ENCODE measurements at places on chromosomes 12 and 14.

DNA sequence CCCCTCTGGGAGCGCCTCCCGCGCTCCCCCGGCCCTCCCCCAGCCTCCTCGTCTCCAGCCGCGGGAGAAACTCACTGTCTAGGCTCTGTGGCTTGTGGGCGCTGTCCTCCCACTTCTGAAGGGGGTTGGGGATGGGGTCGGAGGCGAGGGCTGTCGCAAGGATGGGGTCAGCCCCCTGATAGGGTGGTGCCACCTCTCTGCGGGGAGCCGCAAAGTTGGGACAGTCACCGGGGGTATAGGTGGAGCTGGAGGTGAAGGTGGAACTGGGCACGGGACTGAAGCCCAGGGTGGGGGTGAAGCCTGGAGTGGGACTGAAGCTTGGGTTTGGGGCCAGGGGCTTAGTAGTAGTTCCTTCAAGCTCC, 12.2 kb downstream of the TNFRSF1A start:
- no peak for DNase-seq

- DNase-seq: no peak
Measured at GRCh38 chr14:101176535-101177205, 273.1 kb upstream of the RTL1 start.

- no peak for DNase-seq
Measured at GRCh38 chr12:124191966-124192365, 102.9 kb upstream of the RFLNA start.

DNA sequence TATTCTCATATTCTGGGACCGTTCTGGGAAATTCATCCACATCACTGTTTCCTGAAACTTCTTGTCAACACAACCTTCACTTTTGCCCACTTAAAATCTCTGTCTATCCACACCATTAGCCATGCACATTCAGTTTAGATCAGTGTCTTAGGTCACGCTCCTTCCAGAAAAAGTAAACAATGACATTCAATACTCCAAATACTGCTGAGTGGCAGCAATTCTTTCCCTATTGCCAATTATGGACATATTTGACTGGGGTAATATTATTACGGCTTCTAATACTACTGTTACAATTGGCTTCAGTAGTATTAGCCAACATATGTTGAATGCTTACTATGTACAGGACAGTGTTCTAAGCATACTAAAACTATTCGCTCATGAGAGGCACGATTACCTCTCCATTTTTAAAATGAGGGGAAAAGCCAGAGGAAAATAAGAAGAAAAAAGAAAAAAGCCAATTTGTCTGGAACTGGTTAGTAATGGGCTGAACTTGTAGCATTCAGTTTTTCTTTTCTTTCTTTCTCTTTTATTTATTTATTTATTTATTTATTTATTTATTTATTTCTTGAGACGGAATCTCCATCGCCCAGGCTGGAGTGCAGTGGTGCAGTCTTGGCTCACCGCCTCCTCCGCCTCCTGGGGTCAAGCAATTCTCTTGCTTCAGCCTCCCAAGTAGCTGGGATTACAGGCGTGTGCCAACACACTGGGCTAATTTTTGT, 23.4 kb downstream of the LTBR start:
- no peak for DNase-seq

GRCh38 chr12:28023156-28023887, 50.8 kb upstream of the PTHLH start:
- peak; percentile 90 for DNase-seq

DNA sequence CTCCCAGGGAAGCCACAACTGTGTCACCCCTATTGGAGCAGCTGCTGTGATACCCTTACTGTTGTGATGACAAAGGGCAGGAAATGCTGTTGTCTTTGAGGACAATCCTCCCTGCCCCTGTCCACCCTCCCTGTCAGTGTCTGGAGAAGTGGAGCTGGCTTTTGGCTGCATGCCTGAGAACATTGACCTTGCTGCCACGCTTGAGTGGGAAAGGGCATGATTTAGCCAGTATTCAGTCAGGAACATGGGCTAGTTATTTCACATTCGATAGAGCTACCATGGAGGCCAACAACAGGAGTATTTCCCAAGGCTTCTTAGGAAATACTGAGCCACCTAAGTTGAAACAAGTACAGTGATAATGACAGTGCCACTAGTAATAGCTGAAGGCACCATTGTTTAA, 59.4 kb downstream of the MYRFL start:
- no peak for DNase-seq

- DNase-seq: no peak
Measured at GRCh38 chr12:132460571-132460970, 29.4 kb upstream of the FBRSL1 start.

- DNase-seq: no peak
Measured at GRCh38 chr14:97543221-97543620, 746.0 kb downstream of the VRK1 start.

DNA sequence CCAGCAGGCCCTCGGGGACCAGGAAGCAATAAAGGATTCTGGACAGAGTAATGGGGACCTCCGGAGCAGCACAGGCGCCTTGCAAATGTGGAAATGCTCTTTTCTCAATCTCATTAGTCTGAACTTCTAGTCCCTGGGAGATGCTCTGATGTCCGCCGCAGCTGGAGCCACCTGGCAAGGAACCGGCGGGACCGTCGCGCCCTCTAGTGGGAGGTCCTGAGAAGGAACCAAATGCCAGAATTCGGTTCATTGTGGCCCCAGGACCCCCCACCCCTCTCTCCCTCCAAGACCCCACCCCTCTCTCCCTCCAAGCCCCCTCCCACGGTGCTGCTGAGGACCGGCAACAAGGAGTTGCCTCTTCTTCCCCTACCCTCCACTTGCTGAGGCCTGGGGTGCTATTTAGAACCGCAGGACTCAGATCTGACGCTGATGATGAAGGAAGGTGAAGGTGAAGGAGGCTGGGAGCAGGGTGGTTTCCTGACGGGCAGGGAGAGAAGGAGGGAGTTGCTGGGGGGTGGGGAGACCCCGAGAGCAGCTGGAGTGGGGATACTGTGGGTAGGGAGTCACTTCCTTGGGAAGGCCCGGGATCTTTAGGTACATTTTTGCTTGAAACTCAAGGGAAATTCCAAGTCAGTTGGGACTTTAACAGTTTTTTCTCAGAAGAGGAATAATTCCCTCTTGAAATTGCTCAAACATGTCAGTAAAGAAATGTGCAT, 42.5 kb downstream of the SMIM41 start:
- DNase-seq: peak; percentile 48

DNA sequence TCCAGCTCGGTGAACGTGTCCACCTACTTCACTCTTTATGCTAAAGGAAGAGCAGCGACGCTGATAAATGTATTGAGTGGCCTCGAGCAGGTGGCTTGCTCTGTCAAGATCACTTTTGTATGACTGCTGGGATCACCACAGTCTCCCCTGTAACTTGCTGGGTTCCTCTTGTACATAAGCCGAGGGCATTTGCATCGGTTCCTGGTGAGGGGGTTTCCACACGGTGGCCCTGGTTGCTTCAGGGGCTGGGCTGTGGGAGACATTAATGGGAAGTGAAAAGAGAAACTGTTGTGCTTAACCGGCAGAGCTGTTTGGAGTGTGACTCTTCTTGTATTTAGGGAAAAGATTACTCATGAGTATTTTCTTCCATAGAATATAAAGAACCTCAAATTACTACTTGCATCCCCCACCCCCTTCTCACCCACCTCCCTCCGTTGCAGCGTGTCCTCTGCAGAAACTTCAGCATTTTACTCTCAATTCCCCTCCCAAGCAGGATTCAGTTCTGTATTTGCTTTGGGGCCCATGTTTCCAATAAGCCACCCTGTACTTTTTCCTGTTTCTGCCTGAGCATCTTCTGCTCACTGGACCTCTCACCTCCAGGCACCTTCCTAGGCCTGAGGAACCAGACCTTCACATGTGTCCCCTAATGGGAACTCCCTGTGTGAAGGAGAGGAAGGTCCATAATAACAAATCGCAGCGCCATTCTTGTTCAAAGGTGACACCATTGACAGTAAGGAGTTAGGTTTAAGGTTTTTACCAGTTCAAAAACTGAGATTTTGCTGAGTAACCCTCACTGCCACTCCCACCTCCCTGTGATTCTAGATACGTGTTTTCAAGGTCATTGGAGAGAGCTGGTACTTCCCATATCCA, 187.0 kb downstream of the ETV6 start:
- no peak for DNase-seq

DNA sequence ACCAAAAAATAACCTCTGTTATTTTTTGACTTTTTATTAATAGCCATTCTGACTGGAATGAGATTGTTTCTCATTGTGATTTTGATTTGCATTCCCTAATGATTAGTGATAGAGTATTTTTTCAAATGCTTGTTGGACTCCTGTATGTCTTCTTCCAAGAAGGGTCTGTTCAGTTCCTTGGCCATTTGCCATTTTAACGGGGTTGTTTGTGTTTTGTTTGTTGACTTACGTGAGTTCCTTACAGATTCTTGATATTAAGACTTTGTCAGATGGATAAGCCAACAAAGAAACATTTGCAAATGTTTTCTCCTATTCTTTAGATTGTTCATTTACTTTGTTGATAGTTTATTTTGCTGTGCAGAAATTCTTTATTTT, 651.6 kb upstream of the LRFN5 start:
- peak; percentile 7 for DNase-seq

Measured in RPMI7951 (cell line).